ENCODE measurements at places on chromosomes 5 and 9.
A peak's percentile ranks its signal among the peaks of the same experiment; 100 is the strongest.

GRCh38 chr9:137013571-137013940 lies 14.5 kb downstream of the ABCA2 start:
- DNase-seq: no peak

- no peak for DNase-seq
Observed at GRCh38 chr5:156582193-156582598, 255.2 kb downstream of the SGCD start.

DNA sequence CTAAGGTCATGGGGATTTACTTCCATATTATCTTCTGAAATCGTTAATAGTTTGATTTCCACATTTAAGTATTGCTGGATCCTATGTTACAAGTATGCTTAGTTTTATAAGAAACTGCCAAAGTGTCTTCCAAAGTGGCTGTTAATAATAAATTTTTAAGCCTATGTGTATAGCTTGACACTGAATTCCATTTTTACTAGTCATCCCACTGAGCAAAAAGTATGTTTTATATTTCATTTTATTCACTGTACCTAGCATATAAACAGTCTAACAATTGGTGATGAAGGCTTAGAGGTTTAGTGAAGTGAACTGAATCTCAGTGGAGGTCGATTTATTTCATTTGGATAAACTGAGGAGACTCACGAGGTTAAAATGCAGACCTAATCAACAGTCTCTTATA lies 174.6 kb downstream of the ADAMTS6 start:
- peak; percentile 38 for DNase-seq

DNA sequence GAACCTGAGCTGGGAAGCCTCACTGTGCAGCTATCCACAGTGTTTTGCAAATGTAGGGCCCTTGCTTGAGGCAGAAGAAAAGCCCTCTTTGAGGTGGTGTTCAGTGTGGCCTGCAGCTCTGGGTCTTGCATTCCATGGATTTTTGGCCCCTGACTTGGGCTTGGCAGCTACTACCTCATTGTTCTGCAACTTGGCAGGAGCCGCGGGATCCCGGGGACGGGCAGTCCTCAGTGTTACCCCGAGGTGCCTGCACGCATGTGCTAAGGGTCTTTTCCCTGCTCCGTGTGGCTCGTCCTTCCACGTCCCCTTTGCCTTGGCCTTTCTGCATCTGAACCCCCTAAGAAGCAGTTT lies 39.8 kb downstream of the NEK6 start:
- peak; percentile 97 for DNase-seq

DNA sequence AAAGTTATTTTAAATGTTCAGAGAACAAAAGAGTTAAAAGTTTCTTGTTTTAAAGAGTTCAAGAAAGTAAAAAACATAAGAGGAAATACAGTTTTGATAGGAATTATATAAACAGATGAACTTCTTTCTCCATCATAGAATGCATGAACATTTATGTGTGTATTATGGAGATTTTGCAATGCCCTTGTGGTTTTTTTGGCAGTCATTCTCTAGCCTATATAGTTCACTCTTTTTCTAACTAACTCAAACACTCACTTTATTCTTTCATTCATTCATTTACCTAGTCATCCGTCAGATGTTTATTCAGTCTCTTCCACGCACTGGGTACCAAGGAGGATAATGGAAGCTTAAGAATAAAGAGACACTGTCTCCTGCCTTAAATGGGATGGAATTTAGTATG lies 195.9 kb upstream of the VLDLR start:
- no peak for DNase-seq

DNA sequence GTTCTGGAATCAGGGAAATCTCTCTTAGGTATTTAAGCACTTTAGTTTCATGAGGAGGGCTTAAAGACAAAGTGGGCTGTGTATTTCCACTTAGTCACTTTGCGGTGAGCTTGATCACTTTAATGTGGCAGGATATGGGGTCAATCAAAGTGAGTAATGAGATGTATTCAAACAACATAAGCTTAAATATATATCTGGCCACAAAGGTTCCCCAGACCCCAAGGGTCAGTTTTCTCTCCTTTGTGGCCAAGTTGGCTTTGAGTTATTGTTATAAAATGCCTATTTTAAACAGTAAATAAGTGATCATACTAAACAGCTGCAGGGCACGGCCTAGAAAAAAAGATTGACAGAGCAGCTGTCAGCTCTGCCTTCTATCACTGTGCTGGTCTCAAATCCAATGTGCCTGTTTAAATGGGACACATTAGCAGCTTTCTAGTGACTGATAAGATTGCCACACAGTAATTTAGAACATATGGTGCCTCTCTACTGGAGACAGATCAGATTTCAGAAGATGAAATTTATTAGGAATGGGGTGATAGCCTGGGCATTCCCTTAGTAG lies 363.9 kb downstream of the AGTPBP1 start:
- DNase-seq: peak; percentile 17

- no peak for DNase-seq
Observed at GRCh38 chr5:32254881-32255539, 57.7 kb downstream of the MTMR12 start.

GRCh38 chr5:2557435-2557834 lies 194.0 kb downstream of the IRX2 start:
- no peak for DNase-seq

- DNase-seq: no peak
Observed at GRCh38 chr5:116340799-116341198, 233.8 kb downstream of the SEMA6A start.

GRCh38 chr9:129490583-129491486 lies 130.1 kb downstream of the C9orf50 start:
- no peak for DNase-seq

- DNase-seq: peak; percentile 78
Observed at GRCh38 chr5:122151640-122152039, 22.3 kb downstream of the ZNF474 start.

GRCh38 chr5:173457482-173457881 lies 129.3 kb upstream of the STC2 start:
- DNase-seq: peak; percentile 36

DNA sequence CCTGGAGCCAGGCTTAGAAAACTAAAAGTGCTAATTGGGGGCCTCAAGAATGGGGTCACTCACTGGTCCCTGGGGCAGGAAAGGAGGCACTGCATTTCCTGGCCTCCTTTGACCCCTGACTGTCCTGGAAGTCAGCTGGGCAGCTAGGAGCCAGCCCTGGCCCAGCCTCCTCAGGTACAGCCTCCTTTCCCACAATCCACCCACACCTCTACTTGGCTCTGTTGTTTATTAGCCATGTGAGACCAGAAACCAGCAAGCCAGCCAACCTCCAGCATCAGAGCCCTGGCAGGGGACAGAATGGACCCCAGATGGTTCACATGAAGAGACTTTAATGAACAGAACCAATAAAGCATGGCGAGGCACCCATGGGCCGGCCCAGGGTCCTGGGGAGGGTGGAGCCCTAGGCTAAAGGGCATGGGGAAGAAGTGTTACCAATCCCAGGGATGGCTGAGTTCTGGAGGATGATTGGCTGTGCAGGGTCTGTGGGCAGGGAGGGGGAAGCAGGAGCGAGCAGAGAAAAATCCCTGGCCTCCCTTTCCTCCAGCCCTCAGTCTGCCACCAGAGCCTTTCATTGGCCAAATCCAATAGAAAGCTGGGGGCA lies 55.3 kb upstream of the ANGPTL2 start:
- no peak for DNase-seq

GRCh38 chr5:175589714-175590113 lies 68.2 kb upstream of the HRH2 start:
- no peak for DNase-seq

- DNase-seq: no peak
Observed at GRCh38 chr5:122498163-122498562, 186.1 kb downstream of the SNCAIP start.
